ENCODE measurements at places on chromosomes 13 and 19. TPM values are rescaled to one million over a fixed set of nuclear protein-coding genes. Genes with fewer than 3 reads are reported as not detected.

- DNase-seq, result no peak
These were observed 18.5 kb downstream of the RFX2 start for GRCh38 chr19:6091771-6092291.

- no peak for DNase-seq
These were observed 98.6 kb downstream of the IRS2 start for GRCh38 chr13:109687559-109688448.

- no peak for DNase-seq
These were observed 570.3 kb downstream of the PCDH9 start for GRCh38 chr13:66659701-66660467.

DNA sequence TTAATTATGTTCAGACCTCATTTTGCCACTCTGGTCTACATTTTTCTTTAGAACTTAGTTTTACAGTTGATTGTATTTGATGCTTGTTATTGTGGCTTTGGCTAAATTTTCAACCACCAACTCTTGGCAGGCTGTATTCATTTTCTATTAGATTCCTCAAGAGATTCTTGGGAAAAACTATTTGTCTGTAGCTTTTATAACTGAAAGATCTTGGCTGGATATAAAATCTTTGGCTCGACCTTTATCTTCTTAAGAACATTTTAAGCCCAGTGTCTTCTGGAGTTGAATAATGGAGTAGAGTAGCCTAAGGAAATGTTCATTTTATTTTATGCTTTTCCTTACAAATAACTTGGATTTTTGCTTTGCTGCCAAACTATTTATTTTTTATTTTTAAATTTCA is 848.5 kb downstream of the PCDH17 start:
- DNase-seq, result no peak

DNA sequence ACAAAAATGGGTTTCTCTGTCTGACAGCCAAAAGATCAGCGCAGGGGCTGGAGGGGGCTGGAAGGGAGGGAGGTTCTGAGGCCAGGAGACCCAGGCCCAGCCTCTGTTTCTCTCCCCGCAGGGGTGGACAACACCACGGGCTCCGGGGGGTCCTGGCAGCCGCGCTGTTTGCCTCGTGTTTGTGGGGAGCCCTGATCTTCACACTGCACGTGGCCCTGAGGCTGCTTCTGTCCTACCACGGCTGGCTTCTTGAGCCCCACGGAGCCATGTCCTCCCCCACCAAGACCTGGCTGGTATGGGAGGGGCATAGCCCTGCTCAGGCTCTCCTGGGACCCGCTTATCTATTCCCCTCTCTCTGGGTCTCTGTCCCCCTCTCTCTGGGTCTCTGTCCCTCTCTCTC is 9.6 kb downstream of the CPT1C start:
- DNase-seq, result no peak

- no peak for DNase-seq
These were observed 4.9 kb upstream of the OR7A17 start for GRCh38 chr19:14890643-14891379.

STXBP2 gene
- 3.3 TPM for total RNA-seq

GRCh38 chr13:44068737-44069136 is 189.0 kb downstream of the LACC1 start:
- peak; percentile 77 for DNase-seq

SULT2A1 gene
- not detected for total RNA-seq

DNA sequence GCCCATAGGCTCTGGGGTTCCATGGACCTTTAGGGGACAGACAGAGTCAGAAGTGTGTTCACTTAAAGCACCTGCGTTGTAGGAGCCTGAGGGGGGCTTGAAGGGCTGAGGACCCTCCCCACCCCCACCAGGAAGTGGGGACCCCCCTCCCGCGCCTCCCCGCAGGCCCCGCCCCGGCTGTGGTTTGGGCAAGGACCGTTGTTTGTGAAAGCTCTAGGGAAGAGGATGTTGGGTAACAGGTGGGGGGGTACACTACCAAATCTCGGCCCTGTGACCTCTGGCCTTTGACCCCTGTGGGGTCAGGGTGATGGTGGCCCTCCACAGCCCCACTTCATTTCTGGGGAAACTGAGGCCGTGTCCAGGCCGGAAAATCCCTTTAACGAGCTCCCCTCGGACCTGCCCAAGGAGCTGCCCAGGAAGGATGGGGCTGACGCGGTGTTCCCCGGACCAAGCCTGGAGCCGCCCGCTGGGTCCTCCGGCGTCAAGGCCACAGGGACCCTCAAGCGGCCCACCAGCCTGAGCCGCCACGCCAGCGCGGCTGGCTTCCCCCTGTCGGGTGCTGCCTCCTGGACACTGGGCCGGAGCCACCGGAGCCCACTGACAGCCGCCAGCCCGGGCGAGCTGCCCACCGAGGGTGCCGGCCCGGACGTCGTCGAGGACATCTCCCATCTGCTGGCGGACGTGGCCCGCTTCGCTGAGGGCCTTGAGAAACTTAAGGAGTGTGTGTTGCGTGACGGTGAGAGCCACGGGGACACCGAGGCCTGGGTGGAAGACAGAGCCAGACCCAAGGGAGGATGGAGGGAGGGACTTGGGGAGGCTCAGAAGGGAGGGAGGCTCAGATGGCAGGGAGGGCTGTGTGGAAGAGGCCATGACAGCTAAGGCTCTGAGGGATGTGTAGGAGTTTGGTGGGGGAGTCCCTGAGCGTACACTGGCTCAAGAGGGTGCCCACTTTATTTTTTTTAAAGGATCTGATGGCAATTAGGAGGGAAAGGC is 1.3 kb downstream of the ARHGAP45 start:
- no peak for DNase-seq

DNA sequence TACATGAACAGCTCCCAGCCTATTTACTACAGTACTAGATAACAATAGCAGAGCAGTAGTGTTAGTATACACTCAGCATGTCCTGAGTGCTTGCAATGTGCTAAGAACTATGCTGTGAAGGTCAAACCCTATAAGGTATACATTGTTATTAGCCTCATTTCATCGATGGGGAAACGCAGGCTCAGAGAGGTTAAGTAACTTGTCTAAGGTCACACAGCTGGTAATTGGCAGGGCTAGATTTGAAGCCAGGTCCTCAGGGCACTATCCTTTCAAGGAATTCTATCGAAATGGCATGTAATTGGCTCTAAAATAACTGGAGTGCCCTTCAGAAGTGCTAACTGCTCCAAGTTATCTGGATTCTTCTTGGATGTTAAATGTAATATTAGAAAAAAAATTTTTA is 295.6 kb downstream of the ZNF536 start:
- DNase-seq, result no peak

DNA sequence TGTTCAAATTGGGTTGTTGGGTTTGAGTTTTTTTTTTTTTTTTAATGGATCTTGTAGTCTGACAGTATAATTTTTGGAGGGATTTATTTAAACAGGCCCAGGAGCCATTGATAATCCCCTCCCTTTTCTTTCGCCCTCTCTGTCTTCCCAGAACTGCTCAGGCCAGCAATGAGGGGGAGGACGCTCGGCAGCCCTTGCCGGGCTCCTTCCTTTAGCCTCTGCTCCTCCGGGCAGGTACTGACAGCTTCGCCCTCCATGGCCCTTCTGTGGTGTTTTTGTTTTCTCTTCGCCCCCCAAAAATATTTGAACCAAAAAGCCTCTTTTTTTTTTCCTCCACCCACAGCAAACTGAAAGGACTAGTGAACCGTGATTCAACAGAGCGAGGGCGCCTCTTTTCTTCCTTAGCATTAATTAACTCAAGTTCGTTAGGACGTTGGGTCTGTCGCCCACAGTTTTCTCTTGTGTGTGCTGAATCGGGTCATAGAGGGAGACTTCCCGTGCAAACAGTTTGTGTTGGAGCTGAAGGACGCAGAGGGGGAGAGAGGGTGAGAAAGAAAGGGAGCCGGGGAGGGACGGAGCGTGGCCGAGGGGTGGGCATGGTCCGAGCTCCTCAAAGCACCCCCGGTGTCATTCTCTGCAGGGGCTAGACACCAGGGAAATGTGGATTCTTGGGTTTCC is 21.5 kb downstream of the NFIX start:
- DNase-seq, result no peak

DNA sequence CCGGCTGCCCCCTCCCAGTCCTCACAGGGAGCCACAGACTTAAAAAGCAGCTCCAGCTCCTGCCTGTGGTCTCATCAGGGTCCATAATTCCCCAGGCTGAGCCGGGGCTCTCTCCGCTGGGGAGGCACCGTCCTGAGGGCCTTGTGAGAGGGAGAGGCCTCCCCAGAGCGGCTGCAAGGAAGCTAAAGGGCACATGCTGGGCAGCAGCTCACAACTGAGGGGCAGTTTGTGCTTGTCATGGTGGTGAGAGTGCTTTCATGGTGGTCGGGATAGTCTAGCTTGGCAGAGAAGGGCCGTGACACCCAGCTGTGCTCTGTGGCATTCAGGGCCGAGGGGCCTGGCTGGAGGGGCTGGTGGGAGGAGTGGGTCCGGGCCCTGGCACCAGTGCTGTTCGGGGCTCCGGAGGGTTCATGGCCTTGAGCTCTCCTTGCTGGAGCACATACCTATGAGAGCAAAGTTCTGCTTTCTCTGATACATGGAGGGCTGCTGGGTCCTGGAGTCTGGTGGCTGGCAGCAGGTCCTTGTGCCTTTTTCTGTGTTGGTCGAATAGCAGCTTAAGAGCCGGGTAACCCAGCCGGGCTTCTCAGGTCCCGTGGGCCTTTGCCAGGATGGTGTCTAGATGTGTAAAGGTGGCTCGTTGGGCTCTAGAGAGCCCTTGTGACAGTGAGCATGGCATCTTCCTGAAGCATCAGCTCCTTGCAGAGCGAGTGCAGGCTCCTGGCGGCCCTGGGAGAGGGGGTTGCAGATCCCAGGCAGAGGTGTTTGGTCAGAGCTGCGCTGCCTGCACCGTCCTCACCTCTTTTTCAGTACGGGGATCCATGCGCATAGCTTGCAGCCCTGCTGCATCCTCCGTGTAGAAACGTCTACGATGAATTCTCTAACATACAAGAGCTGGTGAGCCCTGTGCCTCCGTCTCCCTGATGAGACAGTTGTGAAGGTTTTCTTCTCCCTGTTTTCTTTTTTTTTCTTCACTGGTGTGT is 8.8 kb downstream of the UPF1 start:
- no peak for DNase-seq

DNA sequence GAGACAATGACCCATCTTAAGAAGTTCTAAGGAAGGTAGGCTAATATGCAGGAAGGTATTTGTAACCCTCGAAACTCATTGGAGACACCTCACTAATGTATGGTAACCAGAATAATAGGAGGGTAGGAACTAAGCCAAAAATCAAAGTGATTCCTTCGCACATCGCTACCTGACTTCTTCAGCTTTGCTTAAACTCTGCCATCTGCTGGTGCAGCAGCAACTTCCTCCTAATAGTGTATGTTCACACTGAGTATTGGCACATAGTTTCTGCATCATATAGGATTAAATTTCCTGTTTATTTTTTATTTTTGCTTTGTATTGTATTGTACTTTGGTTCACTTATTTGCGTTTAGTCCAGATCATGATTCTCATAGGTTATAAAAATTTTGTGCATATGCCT is 676.2 kb downstream of the GPC5 start:
- DNase-seq, result no peak

- DNase-seq, result no peak
These were observed 56.5 kb downstream of the TSC22D1 start for GRCh38 chr13:44519642-44520041.

DNA sequence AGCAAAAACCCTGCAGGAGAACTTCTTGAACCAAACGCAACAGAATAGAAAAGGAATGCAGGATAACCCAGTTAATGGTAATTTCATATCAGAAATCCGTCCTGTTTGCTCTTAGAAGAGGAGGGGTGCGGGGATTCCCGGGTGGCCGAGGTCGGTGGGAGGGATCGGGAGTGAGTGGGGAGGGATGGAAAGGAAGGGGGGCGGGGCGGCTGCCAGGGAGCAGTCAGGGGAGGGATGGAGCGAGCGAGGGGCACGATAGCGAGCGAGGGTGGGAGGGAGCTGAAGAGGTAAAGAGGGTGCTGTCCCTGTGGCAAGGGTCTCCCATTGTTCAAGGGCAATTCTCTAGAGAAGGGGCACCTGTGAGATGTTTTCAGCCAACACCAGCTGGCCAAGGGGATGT is 26.5 kb downstream of the CD177 start:
- DNase-seq, result no peak

CEACAM3 gene
- not detected for total RNA-seq

- no peak for DNase-seq
These were observed 1.5 kb upstream of the C5AR2 start for GRCh38 chr19:47330466-47330869.

GRCh38 chr13:28324181-28324789 is 170.6 kb downstream of the FLT1 start:
- DNase-seq, result peak; percentile 50

DNA sequence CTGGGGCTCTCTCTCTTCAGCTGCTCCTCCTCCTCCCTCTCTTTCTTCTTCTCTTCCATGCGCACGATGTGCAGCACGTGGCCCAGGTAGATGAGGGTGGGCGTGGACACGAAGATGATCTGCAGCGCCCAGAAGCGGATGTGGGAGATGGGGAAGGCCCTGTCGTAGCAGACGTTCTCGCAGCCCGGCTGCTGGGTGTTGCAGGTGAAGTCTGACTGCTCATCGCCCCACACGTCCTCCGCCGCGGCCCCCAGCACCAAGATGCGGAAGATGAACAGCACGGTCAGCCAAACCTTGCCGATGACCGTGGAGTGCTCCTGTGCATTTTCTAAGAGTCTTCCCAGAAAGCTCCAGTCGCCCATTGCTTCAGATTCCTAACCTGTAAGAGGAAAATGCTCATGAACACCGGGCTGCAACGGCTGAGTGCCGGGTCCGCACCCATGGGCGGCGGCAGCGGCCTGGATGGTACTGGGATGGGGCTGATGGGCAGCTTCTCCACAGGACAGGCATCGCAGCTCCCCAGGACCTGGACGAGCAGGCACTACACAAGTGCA is 17.8 kb downstream of the GJA3 start:
- DNase-seq, result no peak

DNA sequence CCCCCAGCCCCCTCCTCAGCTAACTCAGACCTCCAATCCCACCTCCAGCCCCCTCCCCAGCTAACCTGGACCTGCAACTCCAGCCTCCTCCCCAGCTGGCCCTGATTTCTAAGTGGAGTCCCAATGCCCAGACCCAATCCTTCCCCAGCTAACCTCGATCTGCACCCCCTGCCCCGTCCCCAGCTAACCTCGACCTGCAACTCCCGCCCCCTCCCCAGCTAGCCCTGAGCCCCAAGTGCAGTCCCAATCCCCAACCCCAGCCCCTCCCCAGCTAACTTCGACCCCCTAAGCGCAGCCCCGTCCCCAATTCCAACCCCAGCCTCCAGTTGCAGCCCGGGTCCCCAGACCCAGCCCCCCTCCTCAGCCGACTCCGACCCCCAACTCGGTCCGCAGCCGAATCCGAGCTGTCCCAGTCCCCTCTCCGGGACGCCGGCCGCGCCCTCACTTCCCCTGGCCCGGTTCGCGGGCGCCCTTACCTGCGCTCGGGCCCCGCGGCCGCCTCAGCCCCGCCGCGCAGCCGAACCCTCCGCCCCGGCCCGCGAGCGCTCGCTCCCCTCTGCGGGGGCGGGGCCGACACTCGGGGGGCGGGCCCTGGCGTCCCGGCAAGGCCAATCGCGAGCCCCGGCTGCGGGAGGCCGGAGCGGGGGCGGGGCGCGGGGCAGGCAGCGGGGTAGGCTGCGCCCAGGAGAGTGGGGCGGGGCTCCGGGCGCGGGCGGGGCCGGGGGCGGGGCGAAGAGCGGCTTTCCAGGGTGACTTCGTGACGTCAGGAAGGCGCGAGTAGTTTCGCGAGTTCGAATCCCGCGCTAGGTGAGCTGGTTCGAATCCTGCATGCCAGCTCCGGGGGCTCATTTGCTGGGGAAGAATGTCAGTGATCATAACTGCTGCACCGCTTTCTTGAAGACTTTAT is at the start of gene GNG7:
TSS of gene GNG7 (minus strand) at position 525 of the 907 bp plus-strand sequence. CDS start 182,006 bp downstream, outside the sequence.
- DNase-seq, result peak; percentile 85
